Stimulated activated CD8-positive, alpha-beta memory T cell treated with anti-CD3 and anti-CD28 coated beads, Interleukin-4, amount 100 ng/mL, for 24 hours (primary cell): ENCODE measurements at places on chromosomes 16 and 17.

DNA sequence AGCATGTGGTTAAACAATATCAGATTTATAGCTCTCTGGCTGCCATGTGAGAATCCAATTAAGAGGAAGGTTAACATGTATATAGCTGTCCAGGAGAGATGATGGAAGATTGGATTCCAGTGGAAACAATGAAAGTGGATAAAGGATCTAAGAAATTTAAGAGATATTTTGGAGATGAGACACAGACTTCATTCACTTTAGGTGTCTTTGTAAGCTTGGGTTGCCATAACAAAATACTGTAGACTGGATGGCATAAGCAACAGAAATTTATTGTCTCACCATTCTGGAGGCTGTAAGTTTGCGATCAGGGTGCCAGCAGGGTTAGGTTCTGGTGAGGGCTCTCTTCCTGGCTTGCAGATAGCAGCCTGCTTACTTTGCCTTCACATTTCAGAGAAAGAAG, 155.9 kb upstream of the MYOCD start:
- DNase-seq = no peak

- no peak for DNase-seq
Observed at GRCh38 chr17:80445726-80446110, 30.7 kb downstream of the NPTX1 start.

DNA sequence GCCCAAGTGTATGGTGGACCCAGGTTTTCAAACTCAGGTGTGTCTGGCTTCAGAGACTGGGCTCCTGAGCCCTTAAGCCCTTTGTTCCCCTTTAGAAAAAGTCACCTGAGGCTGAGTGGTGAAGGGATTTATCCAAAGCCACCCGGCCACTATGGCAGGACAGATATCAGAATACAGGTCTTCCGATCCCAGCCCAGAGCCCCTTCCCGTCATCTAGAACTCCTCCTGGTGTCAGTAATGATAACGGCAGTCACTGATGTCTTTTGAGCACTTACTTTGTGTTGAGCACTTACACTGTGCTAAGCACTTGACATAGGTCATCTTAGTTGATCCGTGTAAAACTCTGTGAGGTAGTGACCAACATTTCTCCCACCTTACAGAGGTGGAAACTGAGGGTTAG, 16.6 kb downstream of the NOD2 start:
- DNase-seq = no peak

DNA sequence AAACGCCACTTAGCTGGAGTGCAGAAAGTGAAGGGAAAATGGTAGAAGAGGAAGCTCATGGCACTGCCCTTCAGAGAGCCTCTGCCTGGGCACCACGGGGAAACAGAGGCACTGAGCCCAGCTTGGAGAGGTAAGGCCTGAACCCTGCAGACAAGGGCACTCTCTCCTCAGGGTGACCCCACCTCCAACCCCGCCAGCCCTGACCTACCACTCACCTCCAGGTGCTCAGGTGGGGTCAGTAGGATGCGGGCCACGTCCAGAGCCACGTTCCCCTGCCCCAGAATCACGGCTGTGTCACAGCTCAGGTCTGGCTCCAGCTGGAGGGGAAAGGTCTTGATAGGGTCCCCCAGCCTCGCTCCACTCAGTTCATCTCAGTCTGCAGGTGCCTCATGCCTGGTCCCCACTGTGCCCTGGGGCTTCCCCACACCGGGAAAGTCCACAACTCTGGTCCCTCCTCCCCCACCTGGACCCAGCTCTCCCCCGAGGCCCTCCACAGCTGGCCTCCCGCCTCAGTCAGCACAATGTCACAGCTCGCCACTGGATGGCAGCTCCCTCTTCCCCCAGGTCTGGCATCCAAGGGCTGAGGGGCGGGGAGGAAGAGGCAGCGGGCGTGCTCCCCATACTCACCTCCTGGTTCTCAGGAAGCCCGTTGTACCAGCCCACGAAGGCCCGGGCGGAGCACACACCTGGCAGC, 6.0 kb upstream of the GRIN2C start:
- DNase-seq = no peak

GRCh38 chr16:87339086-87339723, 22.0 kb upstream of the C16orf95 start:
- no peak for DNase-seq

DNA sequence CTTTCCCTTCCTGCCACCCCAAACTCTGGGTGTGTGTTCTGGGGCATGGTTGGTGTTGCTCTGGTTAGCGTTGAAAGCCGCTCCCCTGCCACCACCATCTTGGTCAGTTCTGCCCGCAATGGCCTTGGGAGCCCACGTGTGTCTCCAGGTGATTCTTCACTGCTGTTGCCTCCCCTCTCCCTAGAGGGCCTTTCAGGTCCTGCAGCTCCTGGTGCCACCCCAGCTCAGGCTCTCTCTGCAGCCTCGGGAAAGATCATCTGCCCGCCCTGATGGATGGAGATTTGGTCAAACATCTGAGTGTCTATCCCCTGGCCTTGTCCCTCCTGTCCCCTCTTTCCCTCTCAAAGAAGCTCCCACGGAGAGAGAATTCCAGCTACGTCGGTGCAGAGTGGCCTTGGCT, 241.3 kb downstream of the RBFOX3 start:
- no peak for DNase-seq

- DNase-seq = no peak
Observed at GRCh38 chr17:71071837-71072236, 902.5 kb downstream of the KCNJ2 start.

GRCh38 chr17:35080536-35080935, 17.0 kb upstream of the RFFL start:
- no peak for DNase-seq

- DNase-seq = no peak
Observed at GRCh38 chr16:84323606-84324005, 28.9 kb downstream of the WFDC1 start.

DNA sequence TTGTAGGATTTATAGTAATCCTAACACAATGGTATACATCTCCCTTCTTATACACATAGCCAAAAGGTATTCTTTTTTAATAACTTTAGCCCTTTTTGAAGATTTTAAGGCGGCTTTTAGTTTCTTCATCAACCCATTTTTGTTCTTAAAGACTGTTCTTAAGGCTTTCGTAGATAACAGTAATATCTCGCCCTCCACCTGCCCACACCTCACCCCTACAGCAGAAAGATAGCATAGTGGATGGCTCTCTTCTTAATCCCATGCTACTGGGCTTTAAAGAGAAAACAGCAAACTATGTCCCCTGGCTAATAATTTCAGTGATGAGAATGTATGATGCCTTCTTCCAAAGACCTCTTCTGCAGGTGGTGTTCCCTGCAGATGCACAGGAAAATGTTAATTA, 8.6 kb downstream of the IGSF6 start:
- DNase-seq = no peak

- DNase-seq = no peak
Observed at GRCh38 chr16:57536306-57537193, at the start of gene CCDC102A. Gene CCDC102A (minus strand): TSS chr16:57536571. CDS start chr16:57529177, 7,394 bp downstream.

- no peak for DNase-seq
Observed at GRCh38 chr17:50547736-50548083, 736 bp downstream of the SPATA20 start.

DNA sequence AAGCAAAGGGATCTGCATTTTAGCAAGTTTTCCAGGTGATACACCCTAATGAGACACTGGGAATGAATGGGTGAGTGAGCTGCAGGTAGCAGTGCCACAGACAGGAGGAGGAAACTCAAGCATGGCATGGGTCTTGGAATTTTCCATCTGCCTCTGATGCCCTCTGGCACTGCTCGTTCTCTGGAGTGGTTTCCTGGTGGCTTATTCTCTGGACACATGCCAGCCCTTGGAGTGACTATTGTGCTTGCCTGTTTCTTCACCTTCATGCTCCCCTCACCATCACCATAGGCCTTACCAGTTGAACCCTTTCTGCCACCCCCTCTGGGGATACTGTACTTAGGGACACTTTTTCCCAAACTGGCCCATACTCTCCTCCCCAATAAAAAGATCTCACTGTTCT, 1.6 kb downstream of the COASY start:
- no peak for DNase-seq

DNA sequence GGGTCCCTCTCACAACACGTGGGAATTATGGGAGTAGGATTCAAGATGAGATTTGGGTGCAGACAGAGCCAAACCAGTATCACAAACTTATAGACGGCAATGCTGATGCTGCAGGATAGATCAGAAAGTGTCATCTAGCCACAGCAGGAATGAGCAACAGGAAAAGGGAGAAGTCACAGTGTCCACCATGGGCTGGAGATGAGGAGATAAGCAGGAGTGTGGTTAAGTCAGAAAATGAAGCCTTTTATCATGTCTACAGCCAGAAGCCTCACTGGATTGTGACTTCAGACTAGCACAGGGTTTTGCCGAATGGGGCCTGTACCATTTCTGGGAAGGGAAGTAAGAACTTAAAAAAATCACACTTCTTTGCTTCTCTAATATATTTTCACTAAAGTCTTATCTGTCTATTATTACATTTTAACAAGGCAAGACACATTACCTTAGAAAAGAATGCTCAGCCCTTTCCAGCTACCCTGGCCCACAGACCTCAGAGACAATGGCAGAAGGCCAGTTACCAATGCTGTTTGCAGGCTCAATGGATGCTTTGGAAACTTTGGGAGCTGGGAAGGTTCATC, 490.2 kb upstream of the SALL1 start:
- DNase-seq = no peak

DNA sequence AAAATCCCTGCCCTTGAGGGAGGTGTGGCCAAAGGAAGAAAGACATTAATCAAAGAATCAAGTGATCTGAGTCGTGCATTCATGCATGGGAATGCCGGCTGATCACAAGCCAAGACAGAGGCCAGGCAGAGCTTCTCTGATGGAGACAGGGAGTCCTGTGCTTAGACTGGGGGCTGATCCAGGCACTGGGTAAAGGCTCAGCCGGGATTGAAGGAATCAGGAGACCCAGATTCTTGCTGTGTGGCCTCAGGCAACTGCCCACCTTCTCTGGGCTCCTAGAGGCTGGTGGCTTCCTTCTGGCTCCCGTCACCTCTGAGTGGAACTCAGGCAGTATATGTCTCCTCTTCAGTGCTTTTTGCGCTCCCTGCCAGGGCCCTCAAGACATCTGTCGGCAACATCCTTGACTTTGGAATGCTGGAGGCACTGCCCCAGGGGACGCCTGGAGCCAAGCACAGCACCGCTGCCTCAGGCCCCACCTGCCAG, 17.7 kb downstream of the RAI1 start:
- DNase-seq = no peak

GRCh38 chr17:78910497-78911284, 7.7 kb upstream of the CEP295NL start:
- DNase-seq = no peak

DNA sequence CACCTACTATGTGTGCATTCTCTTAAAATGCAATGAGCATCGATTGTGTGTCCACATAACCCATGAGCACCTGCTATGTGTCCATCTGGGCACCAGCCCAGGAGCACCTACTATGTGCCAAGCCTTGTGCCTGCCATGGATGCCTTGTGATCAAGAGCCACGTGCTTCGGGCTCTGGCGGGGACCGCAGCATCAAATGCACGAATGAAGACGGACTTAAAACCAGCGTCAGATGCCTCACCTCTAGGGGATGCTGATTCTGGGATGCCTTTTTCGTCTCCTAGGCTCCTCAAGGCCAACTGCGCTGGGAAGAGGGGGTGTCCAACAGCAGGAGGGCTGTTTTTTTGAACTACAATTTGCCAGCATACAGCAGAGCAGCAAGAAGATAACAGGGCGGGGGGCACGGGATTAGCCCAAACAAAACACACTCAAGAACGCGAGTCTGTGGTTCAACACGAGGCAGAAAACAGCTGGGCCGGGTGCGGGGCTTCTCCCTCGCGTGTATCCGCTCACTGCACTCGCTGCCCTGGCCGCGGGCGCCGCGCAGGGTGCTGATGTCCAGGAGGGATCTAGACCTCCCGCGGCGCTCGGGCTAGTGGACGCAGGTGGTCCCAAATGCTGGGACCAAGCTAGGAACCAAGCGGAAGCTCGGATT, 1.2 kb upstream of the GLIS2 start:
- no peak for DNase-seq

DNA sequence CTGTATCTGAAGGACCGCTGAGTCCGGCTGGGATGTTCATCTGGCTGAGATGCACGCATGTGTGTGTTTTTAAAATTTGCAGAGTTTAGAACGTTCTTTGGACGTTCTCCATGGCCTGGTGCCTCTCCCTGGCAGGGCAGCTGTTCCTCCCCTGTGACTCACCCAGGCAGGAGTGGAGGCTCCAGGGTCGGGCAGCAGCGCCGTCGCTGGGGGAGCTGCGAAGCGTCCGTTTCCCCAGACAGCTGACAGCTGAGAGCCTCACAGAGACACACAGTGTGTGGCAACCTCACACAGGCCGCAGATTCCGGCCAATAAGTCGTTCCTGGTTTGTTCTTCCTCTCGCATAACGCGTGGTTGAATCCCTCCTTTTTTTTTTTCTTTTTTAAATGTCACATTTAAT, 80.6 kb downstream of the OR1D5 start:
- DNase-seq = no peak

GRCh38 chr16:65410801-65411200, 288.9 kb upstream of the CDH11 start:
- no peak for DNase-seq

- DNase-seq = peak; percentile 3
Observed at GRCh38 chr17:43169561-43170139, 1.4 kb upstream of the NBR1 start.

DNA sequence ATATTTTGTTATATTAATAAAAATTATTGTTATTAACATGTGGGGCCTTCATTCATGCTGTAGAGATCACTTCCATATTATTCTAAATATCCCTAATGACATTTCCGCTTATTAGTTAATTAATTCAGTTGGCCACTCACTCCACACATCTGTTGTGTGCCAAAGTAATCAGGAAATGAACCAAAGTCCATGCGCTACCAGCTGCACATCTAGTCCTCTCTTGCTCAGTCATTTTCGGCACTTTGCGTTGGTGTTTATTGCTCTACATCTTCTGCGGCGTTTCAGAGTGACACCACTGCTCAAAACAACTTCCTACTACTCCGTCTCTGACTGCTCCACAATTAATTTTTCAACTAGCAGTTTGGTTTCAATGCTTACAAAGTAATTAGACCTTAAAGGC, 101.4 kb upstream of the ZFHX3 start:
- no peak for DNase-seq

GRCh38 chr16:66858740-66859396, 14.7 kb downstream of the CA7 start:
- no peak for DNase-seq

DNA sequence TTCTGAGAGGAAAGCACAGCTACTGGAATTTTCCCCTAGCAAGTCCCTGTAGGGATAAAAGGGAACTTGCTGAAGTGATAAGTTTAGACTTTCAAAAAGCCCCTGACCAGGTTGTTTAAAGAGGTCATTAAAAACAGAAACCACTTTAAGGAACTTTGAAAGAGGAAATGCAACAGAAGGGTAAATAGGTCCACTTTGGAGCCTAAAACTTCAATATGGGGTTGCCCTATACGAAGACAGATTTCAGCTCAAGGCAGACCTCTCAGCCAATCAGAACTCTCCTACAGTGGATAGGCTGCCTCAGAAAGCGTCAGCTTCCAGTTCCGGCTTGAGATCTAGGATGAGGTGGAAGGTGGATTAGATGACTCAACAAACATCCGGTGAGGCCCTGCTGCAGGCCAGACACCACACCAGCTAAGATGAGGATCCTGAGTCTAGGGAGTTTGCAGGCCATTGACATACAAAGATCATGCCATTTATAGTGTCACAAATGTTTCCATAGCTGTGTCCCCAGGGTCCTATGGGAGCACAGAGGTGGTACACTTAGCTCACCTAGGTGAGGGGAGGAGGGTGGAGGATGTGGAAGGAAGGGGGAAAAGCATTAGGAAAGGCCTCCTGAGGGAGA, 7.9 kb upstream of the MFSD6L start:
- DNase-seq = no peak

GRCh38 chr16:2757344-2757743, 4.9 kb downstream of the SRRM2 start:
- DNase-seq = no peak
